NCI-H510A (cell line): ENCODE measurements at places on chromosomes 6 and 20.

DNA sequence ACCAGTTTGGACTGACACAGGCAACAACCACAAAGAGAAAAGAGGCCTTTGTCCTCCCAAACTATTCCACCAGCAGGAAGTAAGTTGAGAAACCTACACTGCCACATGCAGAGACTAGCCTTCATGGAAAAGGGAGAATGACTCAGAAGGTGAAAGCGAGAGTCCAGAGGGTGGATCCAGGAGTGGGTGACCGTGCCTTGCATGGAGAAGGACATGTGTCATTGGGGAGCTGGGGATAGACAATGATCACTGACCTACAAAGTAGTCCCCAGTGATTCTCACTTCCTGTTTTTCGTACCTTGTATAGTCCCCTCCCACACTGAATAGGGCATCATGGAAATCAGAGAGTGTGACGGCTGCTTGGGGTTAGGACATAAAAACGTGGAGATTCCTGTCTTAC lies 91.9 kb downstream of the MYLK4 start:
- DNase-seq, result no peak

DNA sequence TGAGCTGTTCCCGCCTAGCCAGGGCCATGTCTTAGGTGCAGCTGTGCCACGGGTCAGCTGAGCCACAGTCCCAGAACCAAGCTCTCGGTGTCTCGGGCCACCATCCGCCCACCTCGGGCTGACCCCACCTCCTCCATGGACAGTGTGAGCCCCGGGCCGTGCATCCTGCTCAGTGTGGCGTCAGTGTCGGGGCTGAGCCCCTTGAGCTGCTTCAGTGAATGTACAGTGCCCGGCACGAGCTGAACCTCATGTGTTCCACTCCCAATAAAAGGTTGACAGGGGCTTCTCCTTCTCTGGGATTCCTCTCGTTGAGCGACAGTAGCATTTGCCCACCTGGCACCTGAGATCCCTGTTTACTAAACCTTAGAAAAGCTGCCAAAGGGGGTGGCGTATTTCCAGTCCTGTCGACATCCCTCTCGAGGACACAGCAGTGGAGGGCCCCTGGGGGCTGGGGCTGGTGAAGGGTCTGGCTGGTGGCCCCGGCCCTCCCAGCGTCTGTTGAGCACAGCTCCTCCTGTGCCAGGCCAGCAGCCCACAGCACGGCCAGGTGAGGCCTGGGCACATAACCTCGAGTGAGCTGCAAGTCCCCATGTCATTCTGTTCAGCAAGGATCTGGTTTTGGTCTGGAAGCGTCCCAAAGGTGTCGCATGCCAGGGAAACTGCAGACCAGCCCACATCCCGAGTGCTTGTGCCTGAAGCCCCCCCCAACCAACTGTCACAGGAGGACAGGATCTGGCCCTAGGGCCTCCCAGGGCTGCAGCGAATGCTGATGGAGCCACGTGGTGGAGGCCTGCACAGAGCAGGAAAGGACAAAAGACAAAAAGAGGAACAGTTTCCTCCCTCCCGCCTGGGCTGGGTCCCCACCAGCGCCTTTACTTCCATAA lies 21.2 kb upstream of the PYGB start:
- DNase-seq, result no peak

DNA sequence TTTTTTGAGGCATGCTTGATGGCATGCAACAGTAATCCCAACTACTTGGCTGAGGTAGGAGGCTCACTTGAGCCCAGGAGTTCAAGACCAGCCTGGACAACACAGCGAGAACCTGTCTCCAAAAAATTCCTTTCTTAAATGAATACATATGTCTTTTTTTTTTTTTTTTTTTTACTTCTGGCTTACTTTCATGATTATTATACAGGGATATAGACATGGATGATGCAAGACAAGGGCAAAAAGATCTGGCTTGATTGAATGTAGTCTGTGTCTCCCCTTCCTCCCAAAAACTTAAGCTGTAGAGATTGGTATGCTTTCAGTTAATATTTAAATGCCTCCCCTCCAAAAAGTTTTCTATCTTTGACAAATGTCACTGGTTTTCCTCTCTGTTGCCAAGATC lies 7.6 kb downstream of the SNX3 start:
- no peak for DNase-seq

DNA sequence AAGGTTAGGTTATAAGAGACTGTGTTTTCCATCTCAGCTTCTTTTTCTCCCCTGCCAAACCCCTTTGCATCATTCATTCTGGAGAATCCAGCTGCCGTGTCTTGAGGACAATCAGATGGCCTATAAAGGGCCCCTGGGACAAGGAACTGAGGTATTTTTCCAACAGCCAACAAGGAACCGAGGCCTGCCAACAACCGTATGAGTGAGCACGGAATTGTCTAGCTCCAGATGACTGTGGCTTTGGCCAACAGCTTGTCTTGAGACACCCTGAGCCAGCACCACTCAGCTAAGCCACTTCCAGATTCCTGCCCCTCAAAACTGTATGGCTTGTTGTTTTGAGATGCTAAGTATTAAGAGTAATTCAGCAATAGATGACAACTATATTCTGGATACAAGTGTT lies 433.7 kb upstream of the HSF2 start:
- no peak for DNase-seq

GRCh38 chr6:40413239-40413638 lies 173.9 kb downstream of the LRFN2 start:
- DNase-seq, result no peak

DNA sequence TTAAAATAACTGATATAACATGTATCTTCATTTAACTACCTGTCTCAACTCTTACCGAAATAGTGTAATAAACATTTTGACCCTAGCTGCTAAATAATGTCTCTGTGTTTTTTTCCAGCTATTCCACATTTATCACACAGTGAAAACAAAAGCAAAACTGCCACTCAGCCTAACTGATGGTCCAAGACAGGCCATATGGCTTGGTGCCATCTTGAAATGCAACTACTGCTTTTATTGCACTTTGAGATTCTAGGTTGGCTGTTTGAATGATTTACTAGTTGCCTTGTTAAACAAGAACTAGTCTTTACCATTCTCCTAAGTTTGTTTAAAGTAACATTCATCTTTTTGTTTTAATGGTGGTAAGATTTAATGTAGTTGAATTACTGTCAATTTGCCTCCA lies 739.8 kb downstream of the TFAP2A start:
- no peak for DNase-seq

DNA sequence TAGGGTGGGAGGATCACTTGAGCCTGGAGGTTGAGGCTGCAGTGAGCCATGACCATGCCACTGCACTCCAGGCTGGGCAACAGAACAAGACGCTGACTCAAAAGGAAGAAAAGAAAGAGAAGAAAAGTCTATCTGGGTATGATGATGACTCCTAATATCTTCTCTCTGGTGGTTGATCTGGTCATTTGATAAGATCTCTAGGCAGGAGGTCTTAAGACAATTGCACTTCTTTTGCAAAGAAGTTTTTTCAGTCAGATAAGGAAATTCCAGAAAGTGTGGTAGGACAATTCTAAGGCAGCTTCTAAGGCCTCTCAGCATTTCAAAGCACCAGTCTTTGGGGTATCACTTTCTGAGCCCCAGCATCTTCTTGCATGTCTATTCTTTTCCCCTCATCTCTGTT lies 7.7 kb upstream of the AIF1 start:
- DNase-seq, result no peak

DNA sequence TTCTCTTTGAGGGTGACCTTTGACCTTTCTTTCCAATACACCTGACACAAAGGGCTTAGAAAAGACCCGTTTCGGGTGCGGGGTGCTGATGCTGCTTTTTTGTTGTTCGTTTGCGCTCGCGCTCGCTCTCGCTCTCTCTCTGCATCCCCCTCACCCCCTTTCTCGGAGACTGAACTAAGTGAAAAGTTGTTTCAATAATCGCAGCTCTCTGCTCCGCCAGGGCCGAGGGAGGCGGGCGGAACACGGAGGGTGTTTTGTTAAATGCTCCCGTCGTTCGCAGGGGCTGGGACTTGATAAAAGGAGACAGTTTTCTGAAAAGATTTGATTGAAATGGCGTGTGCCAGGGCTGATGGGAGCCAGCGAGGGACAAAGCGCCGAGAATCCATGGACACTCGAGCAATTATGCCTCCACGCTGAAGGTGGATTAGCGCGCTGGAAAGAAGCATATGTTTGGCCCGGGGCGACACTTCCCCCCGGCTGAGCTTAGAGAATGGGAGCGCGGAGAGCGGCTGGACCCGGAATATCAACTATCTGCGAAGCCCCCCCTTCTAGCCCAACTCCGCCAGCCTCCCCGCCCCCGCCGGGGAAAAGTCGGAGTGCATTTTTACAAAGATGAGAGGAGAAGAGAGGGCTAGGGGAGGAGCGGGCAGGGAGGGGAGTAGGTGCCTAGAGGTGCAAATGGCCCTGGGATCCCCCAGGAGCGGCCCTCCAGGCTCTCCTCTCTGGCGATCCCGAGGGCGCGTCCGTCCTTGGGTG lies 25.0 kb downstream of the TFAP2A start:
- no peak for DNase-seq

- DNase-seq, result no peak
Observed at GRCh38 chr6:16004934-16005679, 123.8 kb upstream of the MYLIP start.

DNA sequence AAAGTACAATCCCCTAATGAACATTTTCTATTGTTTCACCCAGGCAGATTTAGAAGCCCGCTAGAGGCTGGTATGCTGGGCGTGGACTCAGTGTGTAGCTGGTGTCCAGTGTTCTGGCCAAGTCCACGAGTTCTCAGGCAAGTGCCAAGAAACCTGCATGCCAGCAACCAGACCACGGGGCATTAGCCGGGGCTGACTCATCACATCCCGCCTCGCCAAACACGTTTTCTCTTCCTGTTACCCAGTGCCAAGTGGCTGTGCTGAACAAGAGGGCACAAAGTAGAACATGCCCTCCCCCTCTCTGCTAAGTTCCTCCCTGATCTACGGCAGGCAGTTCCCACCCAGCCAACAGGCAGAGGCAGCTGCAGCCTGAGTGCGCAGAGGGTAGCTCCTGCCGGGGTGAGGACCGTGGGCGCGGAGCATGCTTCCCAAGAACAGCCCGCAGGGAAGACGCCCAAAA lies 29.6 kb downstream of the RAMACL start:
- peak; percentile 83 for DNase-seq

GRCh38 chr6:161228921-161229591 lies 44.8 kb downstream of the AGPAT4 start:
- DNase-seq, result no peak

DNA sequence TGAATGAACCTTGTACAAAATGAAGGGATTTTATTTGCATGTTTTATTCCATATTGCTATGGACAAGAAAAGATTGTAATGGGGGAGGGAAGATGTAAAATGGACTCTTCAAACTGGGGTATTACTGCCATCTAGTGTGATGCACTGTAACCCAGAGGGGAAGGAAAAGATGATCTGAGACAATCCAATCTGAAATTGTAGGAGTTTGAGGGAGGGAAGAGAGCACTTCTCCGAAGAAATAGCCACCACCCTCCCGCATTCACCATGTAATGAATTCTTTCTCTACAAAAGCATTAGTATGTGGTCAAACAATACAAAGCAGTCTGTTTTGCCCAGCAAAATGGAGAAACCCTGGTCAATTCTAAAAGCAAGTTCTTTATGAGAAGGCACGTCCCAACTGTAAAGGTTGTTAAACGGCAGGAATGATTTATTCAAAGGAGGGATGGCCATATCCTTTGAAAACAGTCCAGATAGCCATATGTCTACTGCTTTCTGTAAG lies 679.5 kb upstream of the NRSN1 start:
- peak; percentile 19 for DNase-seq

GRCh38 chr6:170554013-170554795 lies at the start of gene TBP:
TBP (plus strand) TSS chr6:170554369; CDS start chr6:170557030, 2,661 bp downstream.
- DNase-seq, result peak; percentile 95

GRCh38 chr6:14284969-14285590 lies 167.5 kb downstream of the CD83 start:
- no peak for DNase-seq

GRCh38 chr6:14108571-14109410 lies 8.8 kb upstream of the CD83 start:
- DNase-seq, result peak; percentile 38

DNA sequence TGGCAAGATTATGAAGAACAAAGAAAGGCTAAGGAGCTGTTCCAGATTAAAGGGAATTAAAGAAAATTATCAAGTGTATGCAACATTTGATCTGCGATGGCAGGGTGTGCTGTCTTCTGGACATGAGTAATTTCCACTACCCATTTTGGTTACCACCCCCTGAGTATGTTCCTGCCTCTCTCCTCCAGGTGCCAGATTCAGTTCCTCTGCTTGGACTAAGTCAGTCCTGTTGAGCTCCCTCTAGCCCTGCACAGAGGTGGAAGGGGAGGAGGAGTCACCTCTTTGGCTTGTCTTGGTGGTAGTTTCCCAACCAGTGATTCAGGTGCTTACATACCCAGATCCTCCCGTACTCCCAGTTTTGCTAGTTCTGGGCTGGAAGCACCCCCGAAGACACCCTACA lies 22.2 kb upstream of the SNRPB2 start:
- DNase-seq, result no peak

DNA sequence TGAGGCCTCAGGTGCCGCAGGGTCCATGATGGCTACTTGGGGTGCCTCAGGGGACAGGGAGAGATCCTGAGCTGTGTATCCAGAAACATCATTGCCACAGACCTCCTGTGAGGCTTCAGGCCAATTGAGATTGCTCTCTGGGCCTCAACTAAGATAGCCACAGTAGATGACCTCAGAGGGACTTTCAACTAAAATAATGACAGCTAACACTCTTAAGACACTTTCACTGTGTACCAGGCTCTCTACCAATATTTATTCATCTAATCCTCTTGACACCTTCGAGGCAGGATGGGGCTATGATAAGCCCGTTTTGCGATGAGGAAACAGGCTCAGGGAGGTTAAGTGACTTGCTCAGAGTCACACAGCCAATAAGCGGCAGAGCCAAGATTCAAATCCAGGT lies 10.7 kb downstream of the RIMS4 start:
- no peak for DNase-seq

- DNase-seq, result no peak
Observed at GRCh38 chr6:28486988-28487742, 28.4 kb downstream of the GPX6 start.

GRCh38 chr6:20599302-20600051 lies 65.2 kb downstream of the CDKAL1 start:
- no peak for DNase-seq

GRCh38 chr6:93105017-93105416 lies 314.3 kb downstream of the EPHA7 start:
- DNase-seq, result no peak

DNA sequence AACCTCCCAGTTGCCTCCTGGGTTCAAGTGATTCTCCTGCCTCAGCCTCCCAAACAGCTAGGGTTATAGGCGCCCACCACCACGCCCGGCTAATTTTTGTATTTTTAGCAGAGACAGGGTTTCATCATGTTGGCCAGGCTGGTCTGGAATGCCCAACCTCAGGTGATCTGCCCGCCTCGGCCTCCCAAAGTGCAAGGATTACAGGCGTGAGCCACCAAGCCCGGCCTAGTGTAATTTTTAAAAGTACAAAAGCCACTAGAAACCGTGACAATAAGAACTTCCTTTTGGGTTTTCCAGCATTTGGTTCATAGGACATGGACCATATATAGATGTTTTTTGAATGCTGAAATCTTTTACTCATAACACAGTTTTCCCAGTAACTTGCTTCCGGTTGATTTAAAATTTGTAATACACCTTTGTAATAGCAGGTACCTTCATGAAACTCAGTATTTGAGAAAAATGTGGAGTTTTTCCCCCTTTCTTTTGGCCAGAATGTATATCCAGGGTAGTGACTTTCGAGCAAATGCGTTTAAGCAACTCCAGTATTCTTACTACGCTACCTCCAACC lies 467 bp downstream of the PXT1 start:
- DNase-seq, result no peak
